ENCODE measurements at places on chromosomes 3 and 15. TPM values are rescaled to one million over a fixed set of nuclear protein-coding genes. Genes with fewer than 3 reads are reported as not detected.

Gene HHLA2
- 0.07 TPM for total RNA-seq

DNA sequence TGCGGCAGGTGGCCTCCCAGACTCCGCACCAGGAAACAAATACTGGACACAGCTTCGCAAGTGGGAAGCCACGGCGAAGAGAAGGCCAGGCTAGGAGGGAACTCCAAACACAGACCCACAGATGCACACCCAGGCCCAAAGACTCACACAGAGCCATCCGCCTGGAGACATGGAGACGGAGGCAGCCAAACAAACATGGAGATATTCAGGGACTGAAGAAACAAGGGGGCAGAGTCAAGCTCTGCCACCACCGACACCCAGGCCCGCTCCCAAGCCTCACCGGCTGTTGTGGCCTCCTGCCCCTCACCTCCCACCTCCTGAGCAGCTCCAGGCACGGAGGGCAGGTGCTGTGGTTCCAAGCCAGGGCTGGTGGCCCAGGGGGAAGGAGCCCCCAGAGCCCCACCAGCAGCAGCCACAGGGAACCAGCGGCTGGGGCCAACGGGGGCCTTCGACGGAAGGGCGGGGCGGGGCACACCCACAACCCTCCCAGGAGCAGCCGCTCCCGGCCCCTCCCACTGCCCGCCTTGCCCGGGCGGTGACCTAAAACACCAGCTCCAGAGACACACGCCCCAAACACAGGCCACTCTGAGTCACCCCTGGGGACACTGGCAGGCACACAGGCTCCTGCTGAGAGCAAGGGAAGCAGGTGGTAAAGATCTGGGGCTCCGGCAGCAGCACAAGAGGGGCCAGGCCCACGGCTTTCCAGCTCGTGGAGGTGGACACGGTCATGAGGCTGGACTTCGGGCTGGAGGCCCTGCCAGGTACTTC lies 31.9 kb downstream of the TNK2 start:
- DNase-seq = no peak

GRCh38 chr15:94847325-94847724 lies 616.0 kb downstream of the MCTP2 start:
- DNase-seq = no peak

Gene CADM2
- 21.3 TPM for total RNA-seq

Gene SMARCC1
- total RNA-seq = 249 TPM

GRCh38 chr15:44093836-44094235 lies 101.2 kb downstream of the FRMD5 start:
- DNase-seq = no peak

- no peak for DNase-seq
These were observed 12.5 kb downstream of the GSK3B start for GRCh38 chr3:120081719-120082118.

GRCh38 chr3:89955156-89955555 lies 847.7 kb downstream of the EPHA3 start:
- no peak for DNase-seq

Gene LRRC2
- total RNA-seq = 4.0 TPM

- DNase-seq = peak; percentile 58
These were observed 266.4 kb upstream of the HES1 start for GRCh38 chr3:193869221-193870201.

Gene CADPS
- total RNA-seq = 7.5 TPM

DNA sequence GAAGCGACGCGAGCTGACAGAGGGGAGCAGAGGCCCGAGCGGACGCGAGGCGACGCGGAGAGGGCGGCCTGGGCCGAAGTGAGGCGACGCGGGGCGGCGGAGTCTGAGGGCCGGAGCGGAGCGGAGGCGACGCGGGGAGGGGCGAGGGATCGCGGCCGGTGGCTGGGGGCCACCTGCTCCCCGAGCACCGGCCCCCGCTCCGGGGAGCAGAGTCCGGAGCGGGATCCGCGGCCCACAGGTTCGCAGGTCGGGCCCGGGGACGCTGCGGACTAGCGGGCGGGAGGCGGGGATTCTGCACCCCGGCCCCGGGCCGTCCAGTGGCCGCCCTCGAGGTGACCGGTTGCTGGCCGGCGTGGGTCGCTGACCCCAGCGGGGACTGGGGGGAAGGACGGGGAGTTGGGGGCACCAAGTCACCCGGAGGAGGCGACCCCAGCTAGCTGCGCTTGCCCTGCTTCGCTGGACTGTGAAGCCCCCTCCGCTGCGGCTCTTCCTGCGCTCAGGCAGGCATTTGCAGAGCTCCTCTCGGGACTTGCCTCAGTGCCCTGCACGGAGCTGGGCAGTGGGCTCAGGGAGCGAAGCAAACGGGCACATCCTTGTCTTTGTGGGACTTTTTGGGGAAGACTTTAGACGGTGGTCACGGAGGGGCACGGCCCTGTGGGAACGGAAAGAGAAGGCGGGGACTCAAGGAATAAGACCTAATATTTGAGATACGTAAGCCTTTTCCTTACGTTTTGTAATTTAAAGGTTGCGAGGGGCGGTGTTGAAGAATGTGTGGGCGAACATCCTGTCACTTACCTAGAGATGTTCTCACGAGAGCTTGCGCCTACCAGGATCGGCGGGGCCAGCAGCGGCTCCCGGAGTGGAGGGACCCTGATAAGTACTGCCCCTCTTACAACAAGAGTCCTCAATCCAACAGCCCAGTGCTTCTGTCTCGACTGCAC lies 566 bp downstream of the HMCES start:
- DNase-seq = peak; percentile 57

Gene OCA2
- 0.27 TPM for total RNA-seq

DNA sequence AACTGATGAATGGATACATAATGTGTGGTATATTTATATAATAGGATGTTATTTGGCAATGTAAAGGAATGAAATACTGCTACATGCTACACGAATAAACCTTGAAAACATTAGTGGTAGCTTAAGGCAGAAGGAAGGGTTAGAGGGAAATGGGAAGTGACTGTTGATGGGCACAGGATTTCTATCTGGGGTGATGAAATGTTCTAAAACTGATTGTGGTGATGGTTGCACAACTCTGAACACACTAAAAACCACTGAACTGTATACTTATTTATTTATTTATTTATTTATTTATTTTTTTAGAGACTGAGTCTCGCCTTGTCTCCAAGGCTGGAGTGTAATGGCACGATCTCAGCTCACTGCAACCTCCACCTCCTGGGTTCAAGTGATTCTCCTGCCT lies 24.8 kb upstream of the SHISA5 start:
- DNase-seq = no peak

Gene EID1
- 102 TPM for total RNA-seq

DNA sequence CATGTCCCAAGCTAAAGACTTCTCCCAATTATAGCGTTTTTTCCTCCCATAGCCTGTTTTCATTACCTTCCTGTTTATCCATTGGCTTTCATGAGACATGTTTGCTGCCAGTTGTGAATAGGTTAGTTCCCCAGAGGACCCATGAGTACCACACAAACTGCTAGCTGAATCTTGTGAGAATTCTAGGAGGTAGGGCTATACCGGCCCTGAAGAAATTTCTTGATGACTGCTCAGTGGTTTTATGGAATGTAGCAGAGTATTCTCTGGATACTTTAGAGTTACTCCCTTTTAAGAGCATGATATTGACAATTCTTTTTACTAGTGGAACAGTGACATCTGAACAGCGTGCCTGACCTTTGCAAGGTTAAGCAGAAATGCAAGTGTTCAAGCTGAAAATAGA lies 210.4 kb downstream of the MCTP2 start:
- DNase-seq = no peak

Data from WTC11 (cell line).